ENCODE measurements at places on chromosomes 13 and 19.
A peak's percentile ranks its signal among the peaks of the same experiment; 100 is the strongest.

- no peak for DNase-seq
These were observed 84.3 kb upstream of the UBL3 start for GRCh38 chr13:29934531-29935308.

DNA sequence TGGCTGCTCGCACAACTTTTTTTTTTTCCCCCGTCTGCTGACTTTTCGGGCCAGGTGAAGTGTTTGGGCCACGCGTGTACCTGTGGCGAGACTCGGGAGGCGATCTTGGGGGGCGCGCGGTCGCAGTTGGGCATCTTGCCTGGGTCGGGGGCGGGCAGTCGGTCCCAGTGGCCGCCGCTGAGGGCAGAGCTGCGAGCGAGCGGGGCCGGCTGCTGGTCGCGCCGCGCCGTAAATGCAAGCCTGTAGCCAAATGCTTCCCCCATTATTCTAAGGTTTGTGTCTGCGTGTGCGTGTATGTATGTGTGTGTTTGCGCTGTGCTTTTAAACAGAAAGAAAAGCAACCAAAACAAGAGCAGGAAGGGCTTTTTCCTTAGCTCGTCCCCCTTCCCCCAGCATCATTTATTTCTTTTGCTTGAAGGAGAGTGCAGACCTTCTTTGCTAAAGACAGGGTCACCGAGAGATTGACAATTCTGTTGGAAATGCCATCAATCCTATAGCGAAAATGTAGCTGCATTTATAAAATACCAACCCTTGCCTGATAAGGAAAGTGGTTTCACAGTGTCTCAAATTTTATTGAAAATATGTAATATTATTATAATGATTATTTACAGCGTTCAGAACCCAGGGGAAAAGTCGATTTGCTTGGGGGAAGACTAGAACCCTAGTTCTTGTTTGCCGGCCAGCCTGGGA, 143.2 kb upstream of the ZNF536 start:
- DNase-seq = no peak

DNA sequence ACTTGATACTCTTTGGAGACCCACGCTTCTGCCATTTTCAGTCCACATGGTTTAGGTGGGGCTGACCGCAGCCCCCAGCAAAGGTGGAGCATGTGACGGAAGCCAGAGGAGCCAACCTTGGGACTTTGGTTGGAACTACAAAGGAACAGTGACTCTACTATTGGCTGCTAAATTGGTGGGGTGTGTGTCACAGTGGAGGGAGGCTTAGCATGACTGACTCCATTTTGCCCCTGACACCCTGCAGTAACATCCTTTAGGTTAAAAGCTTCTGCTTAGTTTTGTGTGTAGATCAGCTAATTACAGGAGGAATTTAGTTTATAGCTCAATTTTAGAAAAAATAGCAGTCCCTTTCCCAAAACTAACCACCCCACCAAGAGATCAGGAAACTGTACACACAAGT, 6.6 kb downstream of the SDHAF1 start:
- DNase-seq = no peak

DNA sequence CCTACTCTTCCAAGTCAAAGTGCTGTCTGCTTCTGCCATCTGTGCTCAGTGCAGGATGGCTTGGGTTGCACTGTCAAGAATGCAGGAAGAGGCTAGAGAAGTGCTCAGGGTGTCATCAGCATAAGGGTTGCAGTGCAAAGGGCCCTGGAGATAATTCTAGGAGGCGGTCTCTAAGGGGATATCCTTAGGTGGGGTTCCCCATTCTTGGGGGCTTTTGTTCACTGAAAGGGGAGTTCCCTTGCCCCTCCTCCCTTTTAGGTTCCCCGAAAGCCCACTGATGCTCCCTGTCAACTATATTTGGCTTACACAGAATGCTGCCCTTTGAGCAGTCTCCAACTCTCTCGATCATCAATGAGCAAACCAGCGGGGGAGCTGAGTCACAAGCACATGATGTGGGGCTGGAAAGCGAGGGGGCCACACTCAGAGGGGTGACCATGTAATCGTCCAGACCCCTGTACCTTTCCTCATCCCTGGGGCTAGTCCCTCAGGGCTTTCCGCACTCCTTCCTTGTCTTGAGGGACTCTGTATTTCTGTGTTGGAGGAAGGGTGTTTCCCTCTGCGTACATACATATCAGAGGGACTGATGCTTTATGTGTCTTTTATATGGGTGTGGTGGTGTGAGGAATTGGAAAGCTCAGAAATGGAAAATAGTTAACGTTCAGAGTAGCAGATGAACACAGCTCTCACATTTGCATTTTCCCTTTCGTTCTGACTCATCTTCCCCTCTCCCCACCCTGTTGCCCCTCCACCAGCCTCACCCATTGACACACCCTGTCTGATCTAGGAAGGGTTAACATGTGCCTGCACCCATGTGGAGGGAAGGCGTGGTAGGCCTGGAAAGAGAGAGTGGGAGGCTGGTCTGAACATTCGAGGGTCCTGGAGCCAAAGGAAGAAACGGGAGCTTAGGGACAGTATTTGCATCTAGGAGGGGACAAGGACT, 6.7 kb downstream of the ZBTB32 start:
- peak; percentile 58 for DNase-seq

DNA sequence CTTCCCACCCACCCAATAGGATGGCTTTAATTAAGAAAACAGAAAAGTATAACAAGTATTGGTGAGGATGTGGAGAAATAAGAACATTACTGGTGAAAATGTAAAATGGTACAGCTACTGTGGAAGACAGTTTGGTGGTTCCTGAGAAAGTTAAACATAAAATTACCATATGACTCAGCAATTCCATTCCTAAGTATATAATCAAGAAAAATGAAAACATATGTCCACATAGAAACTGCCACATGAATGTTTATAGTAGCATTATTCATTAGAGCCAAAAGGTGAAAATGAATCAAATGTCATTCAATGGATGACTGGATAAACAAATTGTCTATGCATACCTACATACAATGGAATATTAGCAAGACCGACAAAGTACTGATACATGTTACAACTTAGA, 16.9 kb downstream of the DZIP1 start:
- no peak for DNase-seq

DNA sequence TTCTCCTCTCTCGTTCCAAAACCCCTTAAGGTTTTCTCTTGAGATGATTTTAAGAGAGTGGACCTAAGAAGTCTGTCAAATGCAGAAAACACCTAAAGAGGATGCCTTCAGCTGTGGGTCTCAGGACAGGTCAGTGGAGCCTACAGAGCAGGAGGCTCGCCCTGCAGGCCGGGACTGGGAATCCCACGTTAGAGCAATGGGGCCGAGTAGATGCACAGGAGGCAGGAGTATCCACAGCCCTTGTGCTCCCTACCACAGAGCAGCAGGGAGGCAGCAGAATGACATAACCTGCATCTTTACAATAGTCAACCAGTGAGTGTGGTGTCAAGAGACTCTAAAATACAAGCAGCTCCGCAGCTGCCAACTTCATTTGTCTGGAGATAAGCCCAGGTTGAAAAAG, 229.4 kb downstream of the MTUS2 start:
- no peak for DNase-seq

- DNase-seq = no peak
These were observed 259.6 kb downstream of the TSHZ3 start for GRCh38 chr19:31089681-31090080.

GRCh38 chr19:13100841-13101589, 1.6 kb downstream of the LYL1 start:
- DNase-seq = no peak
